Activated CD8-positive, alpha-beta memory T cell treated with anti-CD3 and anti-CD28 coated beads, Interleukin-2, amount 10 ng/mL, durations not matched to agents 7 days and 5 days (primary cell): ENCODE measurements at places on chromosomes 12 and 14. TPM values are rescaled to one million over a fixed set of nuclear protein-coding genes. Genes with fewer than 3 reads are reported as not detected.

GRCh38 chr12:14283489-14284144 lies 81.9 kb upstream of the ATF7IP start:
- no peaks in the 10 kb centered on the region for H3K27me3 ChIP-seq
- H3K4me1 ChIP-seq, result peaks cover 3% of the 10 kb centered on the region
- H3K4me3 ChIP-seq, result no peak overlapping the region
- no peak overlapping the region for H3K27ac ChIP-seq

SERPINA1 gene
- 0.49 TPM for total RNA-seq

LRRC43 gene
- total RNA-seq, result not detected

DNA sequence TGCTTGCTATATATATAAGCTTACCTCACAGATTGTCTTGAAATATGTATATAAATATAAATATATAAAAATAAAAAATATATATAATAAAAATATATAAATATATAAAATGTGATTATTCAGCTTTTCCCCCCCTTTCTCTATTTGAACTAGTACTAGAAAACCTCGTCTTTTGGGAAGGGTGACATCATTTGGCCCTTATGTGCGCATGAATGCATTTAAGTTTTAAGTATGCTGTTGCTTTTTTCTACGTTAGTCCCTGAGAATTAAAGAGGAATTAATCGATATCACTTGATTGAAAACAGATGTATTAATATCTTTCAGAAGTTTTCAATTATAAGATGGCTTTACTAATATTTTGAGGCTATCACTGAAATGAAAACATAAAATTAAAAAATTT lies 69.9 kb downstream of the RAD51B start:
- peaks cover 3% of the 10 kb centered on the region for H3K4me1 ChIP-seq
- H3K27me3 ChIP-seq, result no peaks in the 10 kb centered on the region
- no peak overlapping the region for H3K27ac ChIP-seq
- peaks cover 3% of the 10 kb centered on the region for H3K36me3 ChIP-seq
- no peak overlapping the region for H3K4me3 ChIP-seq

MYBPC1 gene
- total RNA-seq, result not detected

TAS2R30 gene
- 2.1 TPM for total RNA-seq

DNA sequence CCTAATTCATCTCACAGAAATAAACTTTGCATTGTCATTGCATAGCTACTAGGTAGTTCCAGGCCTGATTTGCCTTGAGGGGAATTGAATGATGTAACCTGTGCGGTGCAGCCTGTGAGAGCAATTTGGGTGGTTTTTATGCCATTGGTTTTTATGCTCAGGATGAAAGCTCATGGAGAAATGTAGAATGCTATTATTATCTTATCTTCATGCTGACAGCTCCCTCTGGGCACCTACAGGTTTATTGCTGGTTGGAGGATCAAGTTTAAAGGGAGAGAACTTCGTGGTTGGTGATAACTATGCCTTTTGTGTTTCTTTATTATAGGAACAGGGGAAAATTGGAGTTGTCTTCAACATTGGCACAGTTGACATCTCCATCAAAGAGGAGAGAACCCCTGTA lies 547.9 kb downstream of the DIO2 start:
- no peaks in the 10 kb centered on the region for H3K36me3 ChIP-seq
- H3K27ac ChIP-seq, result no peak overlapping the region
- no peaks in the 10 kb centered on the region for H3K27me3 ChIP-seq
- H3K4me1 ChIP-seq, result no peaks in the 10 kb centered on the region
- no peak for DNase-seq
- no peak overlapping the region for H3K4me3 ChIP-seq
